GM23338 (cell line): ENCODE measurements at places on chromosomes 1 and 21. TPM values are rescaled to one million over a fixed set of nuclear protein-coding genes. Genes with fewer than 3 reads are reported as not detected.
A peak's percentile ranks its signal among the peaks of the same experiment; 100 is the strongest.

The CELA3A gene
- total RNA-seq = not detected in 2 replicates

The S100A1 gene
- 0.66 TPM in 1 of 2 replicates, not detected in the other for total RNA-seq

The CFHR2 gene
- not detected in 2 replicates for total RNA-seq

DNA sequence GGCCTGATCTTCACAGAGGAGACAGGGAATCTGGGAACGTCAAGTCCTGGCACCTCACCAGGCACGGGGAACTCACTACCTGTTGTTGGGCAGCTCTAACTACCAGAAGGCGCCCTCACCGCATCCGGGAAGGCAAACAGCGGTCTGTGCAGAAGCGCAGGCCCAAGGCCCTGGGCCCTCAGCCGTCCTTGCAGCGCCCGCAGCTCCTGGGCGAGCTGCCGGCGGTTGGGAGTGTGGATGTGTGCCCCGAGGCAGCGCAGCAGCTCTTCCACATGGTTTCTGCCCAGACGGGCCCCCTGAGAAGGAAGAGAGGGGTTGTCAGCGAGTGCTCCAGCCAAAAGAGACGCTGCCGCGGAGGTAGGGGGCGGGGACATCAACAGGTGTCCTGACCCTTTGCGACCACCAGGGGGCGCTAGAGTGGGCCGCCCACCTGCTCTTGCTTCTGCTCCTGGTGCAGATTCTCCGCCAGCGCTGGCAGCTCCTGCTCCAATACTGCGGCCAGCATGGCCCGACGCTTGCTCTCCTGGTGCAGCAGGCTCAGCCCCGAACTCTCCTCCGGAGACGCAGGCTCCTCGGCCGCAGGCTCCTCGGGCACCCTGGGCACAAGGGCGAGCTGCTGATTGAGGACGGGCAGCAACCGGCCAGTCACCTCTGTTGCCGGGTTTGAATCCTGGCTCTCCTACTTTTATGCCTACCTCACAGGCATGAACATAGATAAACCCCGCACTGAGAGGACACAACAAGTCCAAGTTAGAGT is 9.3 kb downstream of the MAP3K6 start:
- H3K4me1 ChIP-seq = peaks cover 14% of the 10 kb centered on the region
- peak; percentile 87 for DNase-seq
- H3K36me3 ChIP-seq = no peaks in the 10 kb centered on the region
- H3K4me3 ChIP-seq = peak overlapping the region; percentile 51
